A375 (cell line): ENCODE measurements at places on chromosomes 5 and 9. TPM values are rescaled to one million over a fixed set of nuclear protein-coding genes. Genes with fewer than 3 reads are reported as not detected.

The CDKN2B gene
- total RNA-seq = not detected in 2 replicates

The PHF24 gene
- not detected in 2 replicates for total RNA-seq

The PCDHB8 gene
- total RNA-seq = 6.5 and 6.6 TPM in 2 replicates

The PIP5KL1 gene
- total RNA-seq = 2.7 and 6.8 TPM in 2 replicates

The RNF183 gene
- not detected in 2 replicates for total RNA-seq

The FREM1 gene
- 2.0 and 2.9 TPM in 2 replicates for total RNA-seq

The GLDC gene
- total RNA-seq = 10.4 and 15.6 TPM in 2 replicates

The CDHR2 gene
- total RNA-seq = not detected in 2 replicates

The BRINP1 gene
- not detected in 2 replicates for total RNA-seq

The ZNF354C gene
- total RNA-seq = 3.2 and 3.5 TPM in 2 replicates

The PGM5 gene
- total RNA-seq = 1.5 and 3.2 TPM in 2 replicates

The INSL4 gene
- not detected in 2 replicates for total RNA-seq

The GPR21 gene
- 0.08 TPM in 1 of 2 replicates, not detected in the other for total RNA-seq

The CD72 gene
- 1.3 TPM in 1 of 2 replicates, not detected in the other for total RNA-seq

The MYOT gene
- not detected in 2 replicates for total RNA-seq

The NRARP gene
- 0.11 TPM in 1 of 2 replicates, not detected in the other for total RNA-seq

The ROPN1L gene
- 3.9 and 5.3 TPM in 2 replicates for total RNA-seq

The UBAP1 gene
- 17.9 and 19.4 TPM in 2 replicates for total RNA-seq

The NFX1 gene
- total RNA-seq = 28.9 and 32.3 TPM in 2 replicates

The IL7R gene
- total RNA-seq = 7.3 and 8.3 TPM in 2 replicates
